Activated T-helper 1 cell treated with anti-CD3 and anti-CD28 coated beads, Interleukin-12 subunit alpha, Interleukin-12 subunit beta, Interleukin-2, Interleukin-4 antibody, amounts not matched to agents 30 ng/mL and 10 ng/mL and 1 ng/mL, durations not matched to agents 14 hours and 24 hours and 36 hours (primary cell): ENCODE measurements at places on chromosomes 5 and 9. TPM values are rescaled to one million over a fixed set of nuclear protein-coding genes. Genes with fewer than 3 reads are reported as not detected.

DNA sequence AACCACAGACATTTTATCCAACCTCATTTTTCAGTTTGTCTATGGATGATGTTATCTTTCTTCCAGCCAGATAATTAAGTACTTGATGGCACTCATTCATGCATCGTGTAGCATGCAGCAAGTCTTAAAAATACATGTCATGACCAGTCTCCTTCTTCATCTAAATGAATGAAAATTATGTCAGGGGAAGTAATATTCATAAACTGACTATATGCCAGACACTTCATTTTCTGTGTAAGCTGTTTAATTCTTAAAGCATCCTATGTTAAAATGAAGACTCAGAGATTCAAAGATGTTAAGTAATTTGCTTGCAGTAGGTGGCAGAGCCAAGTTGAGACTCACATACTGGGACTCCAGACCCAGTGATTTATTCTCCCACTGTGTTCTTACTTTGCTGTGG, 181.7 kb upstream of the CD180 start:
- no peak for DNase-seq

DNA sequence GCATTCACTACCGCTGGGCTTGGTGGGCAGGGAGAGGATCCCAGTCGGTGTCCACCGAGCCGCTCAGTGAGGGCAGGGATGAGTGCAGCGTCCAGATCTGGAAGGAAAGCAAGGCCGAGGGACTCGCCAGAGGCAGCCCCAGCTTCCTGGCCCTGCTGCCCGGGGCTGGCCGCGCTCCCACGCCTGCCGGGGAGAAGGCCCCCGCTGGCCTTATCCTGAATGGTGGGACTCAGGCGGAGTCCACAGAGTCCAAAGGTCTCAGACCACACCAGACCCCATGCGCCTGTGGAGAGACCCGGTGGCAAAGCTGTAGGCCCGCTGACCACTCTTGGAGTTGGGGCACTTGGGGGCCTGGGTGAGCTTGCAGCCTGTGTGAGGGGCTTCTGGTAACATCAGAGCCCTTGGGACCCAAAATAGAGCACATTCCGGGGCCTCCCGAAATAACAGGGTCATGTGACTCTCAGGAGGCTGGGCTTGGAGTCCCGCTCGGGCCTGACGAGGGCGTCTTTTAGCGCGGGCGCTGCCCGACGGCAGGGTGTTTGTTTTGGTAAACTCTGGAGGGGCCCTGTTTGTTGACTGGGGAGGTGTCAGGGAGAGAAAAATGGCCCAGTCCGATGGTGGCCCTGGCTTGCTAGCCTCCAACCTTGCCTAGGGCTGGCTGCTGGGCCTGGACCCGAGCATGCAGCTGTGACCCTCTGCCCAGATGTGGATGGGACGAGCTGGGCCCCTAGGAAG, 2.8 kb downstream of the RXRA start:
- no peak for DNase-seq

GRCh38 chr9:94498801-94499453, 56.0 kb upstream of the PCAT7 start:
- no peak for DNase-seq

- DNase-seq = no peak
Observed at GRCh38 chr9:1722404-1722803, 292.7 kb upstream of the SMARCA2 start.

EFNA5 gene
- total RNA-seq = not detected in 2 replicates

DNA sequence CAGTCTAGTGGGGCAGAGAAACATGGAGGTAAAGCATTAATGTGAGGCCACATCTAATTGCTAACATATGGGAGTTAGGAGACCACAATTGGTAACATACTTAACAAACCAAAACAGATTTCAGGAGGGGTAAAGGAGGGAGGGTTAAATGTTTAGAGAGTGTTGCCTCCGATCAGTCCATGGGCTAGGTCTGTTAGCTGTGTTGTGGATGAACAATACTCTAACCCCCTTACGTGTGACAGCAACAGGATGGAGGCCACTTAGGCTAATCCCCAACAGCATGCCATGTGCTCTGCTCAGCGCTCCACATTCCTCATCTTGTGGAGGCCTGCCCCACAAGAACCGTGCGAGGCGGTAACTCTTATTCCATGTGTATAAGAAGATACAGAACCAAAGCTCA, 167.0 kb downstream of the CRB2 start:
- DNase-seq = no peak

GRCh38 chr9:1400983-1401382, 350.8 kb downstream of the DMRT2 start:
- DNase-seq = peak; percentile 1

GRCh38 chr9:38622288-38622674, 1.9 kb upstream of the ANKRD18A start:
- no peak for DNase-seq

- DNase-seq = no peak
Observed at GRCh38 chr5:101942321-101942882, 353.7 kb downstream of the SLCO4C1 start.

GRCh38 chr9:100064872-100065581, 33.8 kb downstream of the ERP44 start:
- no peak for DNase-seq

GRCh38 chr9:104984948-104985347, 57.0 kb upstream of the ABCA1 start:
- no peak for DNase-seq

GRCh38 chr5:127700237-127700766, 2.9 kb upstream of the CCDC192 start:
- DNase-seq = no peak

OMD gene
- total RNA-seq = not detected in 2 replicates

DNA sequence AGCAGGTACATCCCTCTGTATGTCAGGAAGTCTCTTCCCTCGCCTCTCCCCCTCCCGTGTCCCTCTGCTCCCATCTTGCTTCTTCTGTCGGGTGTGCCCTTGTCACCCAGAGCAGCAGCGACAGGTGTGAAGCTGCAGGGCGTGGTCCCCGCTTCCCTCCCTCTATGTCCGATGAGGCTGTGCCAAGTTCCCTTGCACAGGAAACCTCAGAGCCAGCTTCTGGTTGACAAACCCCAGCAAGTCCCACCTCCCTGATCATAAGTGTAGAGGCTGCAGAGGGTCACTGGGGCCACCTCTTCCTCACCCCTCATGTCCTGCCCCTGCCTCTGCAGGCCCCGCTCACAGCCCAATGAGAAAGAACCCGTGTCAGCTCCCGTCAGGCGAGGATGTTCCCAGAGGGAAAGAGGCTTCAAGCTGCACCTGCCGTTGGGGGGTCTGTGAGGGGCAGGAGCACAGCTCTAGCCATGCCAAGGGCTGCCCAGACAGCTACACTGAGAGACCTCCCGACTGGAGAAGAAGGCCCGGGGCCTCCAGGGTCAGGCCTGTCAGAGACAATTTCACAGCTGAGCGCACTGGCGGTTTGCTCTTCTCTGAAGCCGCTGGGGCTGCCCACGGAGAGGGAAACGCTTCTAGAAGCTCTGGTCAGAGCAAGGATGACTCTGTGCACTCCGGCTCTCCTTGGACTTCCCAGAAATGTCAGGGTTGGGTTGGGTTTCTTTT, 73.3 kb downstream of the AK8 start:
- no peak for DNase-seq

- DNase-seq = no peak
Observed at GRCh38 chr5:74763504-74763903, 3.4 kb downstream of the GFM2 start.

DNA sequence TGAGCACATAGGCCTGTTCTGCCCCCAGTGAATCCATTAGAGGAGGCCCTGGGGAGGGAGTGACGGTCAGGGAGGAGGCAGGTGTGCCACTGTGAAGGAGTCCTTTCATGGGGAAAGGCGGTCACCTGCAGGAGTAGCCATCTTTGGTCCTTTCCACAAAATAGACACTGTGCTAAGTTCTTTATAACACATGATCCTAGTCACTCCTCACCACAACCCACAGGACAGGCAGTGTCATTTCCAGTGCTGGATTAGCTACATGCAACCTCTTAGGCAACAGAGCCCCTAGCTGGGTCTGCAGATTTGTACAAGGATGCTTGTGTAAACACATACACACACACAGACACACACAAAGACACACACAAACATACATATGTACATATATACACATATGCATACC, 18.3 kb downstream of the DOCK2 start:
- DNase-seq = no peak

DNA sequence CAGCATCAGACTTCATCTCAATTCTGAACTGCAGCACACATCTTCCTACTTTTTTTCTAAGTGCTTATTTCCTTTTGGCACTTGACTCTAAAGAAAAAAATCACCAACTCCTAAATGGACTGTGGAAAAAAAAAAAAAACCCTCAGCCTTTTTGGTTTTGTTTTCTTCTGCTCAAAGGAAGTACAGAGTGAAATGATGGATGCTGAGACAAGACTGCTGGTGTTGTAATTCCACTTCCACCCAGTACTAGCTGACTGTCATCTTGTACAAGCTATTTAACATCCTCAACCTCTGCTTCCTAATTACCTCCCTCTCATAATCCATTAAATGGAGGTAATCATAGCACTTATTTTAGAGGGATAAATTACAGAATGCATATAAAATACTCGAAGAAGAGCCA, 171.5 kb upstream of the GNA14 start:
- DNase-seq = no peak

DNA sequence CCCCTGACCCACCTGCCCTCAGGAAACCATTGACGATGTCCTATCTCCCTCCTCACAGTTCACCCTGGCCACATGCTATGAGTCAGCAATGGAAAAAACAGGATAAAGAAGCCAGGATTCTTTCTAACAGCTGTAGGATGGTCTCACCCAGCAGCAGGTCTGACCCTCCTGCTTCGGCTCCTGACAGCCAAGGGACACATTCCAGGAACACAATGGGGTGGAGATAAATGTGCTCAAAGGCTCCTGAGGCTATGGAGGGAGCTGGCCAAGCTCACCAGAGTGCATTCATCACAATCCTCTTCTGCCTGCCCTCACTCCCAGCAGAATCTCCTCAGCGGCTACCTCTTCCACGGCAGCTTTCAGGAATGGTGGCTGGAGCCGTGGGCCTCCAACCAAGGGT, 170.3 kb downstream of the PJA2 start:
- DNase-seq = no peak
